Activated naive CD4-positive, alpha-beta T cell treated with anti-CD3 and anti-CD28 coated beads for 36 hours (primary cell): ENCODE measurements at places on chromosomes 4 and X. TPM values are rescaled to one million over a fixed set of nuclear protein-coding genes. Genes with fewer than 3 reads are reported as not detected.

DNA sequence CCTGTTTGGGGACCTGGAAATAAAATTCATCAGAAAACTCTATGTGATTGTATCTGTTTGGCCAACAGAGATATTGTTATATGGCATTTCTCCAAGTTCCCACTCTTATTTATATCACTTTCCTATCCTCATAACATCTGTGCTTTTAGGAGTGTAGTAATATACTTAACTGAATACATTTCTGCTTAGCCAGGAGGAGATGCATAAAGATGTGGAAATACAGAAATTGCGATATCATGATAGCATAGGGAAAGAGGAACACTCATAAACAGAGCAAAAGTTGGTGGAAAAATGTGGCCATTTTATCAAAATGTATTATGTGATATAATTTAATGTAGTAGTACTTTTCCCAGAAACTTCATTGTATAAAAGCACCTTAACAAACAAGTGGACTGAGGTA lies 46.1 kb upstream of the TSPAN7 start:
- DNase-seq, result no peak

AMOT gene
- total RNA-seq, result 1.5 TPM

SLC16A2 gene
- total RNA-seq, result 0.30 TPM

BEX1 gene
- total RNA-seq, result 0.30 TPM

DNA sequence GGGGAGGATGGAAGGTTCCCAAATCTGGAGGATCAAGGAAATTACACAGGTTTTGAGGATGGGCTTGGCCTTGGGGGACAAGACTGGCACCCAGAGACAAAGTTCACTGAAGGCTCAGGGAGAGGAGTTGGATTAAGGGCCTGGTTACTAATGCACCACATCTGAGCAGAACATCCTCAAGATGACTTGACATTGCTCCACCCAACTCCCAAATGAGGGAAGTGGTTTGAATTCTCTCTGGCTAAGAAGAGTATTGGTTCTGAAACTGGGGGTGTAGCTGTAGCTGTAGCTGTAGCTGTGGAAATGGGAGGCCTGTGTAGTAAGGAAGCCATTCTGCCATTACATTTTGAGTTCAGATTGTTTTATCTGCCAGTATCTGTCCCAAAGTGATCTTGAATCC lies 129.4 kb downstream of the RASL11B start:
- DNase-seq, result no peak
